ENCODE measurements at places on chromosomes 7 and 10.

DNA sequence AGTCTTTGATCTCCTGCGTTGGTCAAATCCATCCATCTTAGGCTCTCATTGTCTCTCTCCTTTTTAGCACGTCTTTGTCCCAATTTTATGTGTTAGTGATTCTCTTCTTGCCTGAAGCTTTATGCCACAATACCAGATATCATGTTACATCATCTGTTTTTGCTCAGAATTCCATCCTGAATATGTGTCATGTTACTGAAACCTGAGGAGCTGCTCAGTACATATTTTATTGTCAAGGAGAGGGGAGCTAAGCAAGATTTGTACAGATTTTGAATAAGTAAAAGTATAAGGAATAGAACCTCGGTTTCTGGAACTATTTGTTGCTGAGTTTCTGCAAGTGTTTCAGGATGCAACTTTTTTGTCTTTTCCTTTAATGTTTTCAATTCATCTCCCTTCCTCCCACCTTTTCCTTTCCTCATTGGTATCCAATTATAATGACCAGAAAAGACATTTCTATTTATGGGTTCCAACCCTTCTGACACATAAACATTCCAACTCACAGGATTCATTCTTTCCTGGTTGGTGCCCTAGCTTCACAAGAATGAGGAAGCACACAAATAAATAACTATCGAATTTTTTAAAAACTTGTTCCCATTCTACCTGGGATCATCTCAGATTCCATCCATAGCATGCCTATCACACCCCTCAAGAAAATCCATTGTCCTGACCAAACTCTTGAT is 291.8 kb downstream of the CRPPA start:
- no peak for DNase-seq

DNA sequence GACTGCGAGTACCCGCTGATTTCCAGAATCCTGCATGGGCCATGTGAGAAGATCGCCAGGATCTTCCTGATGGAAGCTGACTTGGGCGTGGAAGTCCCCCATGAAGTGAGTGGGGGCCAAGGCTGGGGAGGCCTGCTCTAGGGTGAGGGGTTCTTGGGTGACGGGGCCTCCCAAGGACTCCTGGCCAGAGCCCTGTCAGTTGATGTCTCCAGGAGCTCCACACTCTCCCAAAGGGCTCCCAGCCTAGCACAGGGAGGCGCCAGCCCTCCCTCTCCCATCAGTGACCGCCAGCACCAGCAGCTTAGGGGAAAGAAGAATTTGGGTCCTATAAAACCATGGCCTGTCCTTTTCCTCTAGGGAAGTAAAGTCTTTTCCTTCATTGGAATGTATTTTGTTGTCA is 9.8 kb upstream of the ZNF22 start:
- DNase-seq, result no peak

GRCh38 chr7:141944811-141945210 is 2.0 kb downstream of the CLEC5A start:
- no peak for DNase-seq

- no peak for DNase-seq
Observed at GRCh38 chr10:77869626-77870420, 56.7 kb downstream of the DLG5 start.

- no peak for DNase-seq
Observed at GRCh38 chr10:128437786-128438345, 311.6 kb upstream of the MKI67 start.

GRCh38 chr10:28545967-28546644 is 13.2 kb downstream of the WAC start:
- no peak for DNase-seq

GRCh38 chr7:99308461-99309074 is 17.1 kb upstream of the ARPC1A start:
- no peak for DNase-seq

GRCh38 chr7:139186146-139186545 is 44.9 kb upstream of the UBN2 start:
- DNase-seq, result no peak

- DNase-seq, result no peak
Observed at GRCh38 chr7:5694221-5694754, 87.2 kb downstream of the RNF216 start.

- DNase-seq, result no peak
Observed at GRCh38 chr10:123797813-123798212, 93.8 kb downstream of the CPXM2 start.

DNA sequence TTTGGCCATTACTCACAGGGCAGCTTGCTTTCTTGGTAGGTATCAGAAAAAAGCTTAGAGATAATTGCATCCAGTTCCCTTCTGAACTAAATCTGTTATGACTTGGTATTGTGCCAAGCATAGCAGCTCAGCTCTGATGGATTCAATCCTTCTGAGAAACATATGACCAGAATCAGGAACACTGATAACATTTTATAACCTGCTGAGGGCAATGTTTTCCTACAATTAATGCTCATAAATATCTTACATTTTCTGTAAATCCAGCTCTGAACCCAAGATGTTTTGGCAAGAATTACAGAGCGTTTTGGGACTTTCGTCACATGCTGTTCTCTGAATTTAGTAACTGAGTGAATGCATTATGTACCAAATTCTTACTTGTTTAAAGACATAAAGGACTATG is 167.8 kb downstream of the KIF20B start:
- DNase-seq, result no peak

DNA sequence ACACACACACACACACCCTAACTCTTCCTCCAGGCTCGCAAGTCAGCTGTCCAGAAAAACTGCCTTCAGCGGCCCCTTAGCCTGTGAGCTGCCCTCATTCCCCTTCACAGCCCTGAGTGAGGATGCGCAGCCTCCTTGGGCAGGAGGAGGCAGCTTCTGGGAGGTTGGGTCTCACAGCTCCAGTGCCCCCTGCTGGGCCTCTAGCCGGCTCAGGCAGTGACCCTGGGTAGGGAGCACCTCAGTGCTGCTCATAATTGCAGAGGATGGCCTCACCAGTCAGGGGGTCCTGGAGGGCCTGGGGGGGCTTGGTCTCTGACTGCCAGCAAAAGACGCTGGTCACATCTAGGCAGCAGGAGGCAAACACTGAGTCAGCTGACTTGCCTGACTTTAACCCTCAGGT is 43.7 kb downstream of the ZNF273 start:
- no peak for DNase-seq

DNA sequence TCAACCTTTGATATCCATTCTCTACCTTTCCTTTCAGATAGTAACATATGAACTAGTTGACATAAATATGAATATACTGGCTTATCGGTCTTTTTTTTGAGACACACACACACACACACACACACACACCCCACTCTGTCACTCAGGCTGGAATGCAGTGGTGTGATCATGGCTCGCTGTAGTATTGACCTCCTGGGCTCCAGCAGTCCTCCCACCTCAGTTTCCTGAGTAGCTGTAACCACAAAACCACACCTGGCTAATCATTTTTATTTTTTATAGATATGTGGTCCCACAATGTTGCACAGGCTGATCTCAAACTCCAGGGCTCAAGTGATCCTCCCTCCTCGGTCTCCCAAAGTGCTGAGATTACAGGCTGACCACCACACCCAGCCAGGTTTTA is 14.2 kb upstream of the NT5C3A start:
- DNase-seq, result no peak

GRCh38 chr7:86453454-86453853 is 190.3 kb upstream of the GRM3 start:
- no peak for DNase-seq

DNA sequence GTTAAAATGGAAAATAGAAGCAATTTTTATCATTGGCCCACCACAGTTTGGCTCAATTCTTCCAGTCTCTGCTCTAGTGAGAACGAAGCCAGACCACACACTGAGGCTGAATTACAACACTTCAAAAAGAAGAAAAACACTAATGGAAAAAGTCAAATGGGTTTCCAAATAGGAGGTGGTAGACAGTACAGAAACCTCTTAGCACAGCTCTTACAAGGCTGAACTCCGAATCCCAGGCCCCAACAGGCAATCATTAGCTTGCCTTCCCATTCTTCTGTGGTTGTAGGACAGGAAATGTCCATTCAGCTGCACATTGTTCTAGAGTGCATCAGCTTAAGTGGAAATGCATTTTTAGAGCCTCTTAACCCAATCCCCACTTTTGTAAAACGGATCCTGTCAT is 115.1 kb upstream of the MEOX2 start:
- no peak for DNase-seq

DNA sequence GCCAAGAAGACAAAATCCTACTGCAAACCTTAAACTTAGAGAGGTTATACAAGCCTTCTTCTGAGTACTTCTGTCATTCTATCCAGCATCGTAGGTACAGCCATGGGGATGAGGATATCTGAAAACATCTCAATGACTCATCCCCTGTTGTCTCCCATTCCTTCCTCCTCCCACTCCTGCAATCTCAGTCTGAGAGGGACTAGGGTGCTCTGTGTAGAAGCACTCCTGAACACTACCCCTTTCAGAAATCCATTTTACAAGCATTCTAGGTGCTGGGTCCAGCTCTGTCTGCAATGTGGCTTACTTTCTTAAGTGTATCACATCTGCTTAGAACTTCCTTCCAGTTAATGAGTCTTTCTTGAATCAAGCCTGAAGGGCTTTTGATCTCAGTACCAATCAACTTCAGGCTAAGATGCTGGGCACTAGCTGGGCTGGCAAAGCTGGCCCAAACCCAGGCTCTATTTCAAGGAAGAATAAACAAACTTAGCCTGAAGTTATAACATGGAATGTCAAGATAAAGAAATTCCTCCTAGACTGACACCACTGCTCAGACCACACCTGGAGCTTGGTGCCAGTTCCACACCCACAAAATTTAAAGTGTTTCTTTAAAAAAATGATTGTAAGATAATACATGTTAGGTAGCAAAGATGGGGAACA is 270.3 kb upstream of the AOAH start:
- no peak for DNase-seq

GRCh38 chr7:3336042-3336665 is 35.1 kb downstream of the SDK1 start:
- no peak for DNase-seq

GRCh38 chr7:11570205-11570604 is 261.8 kb downstream of the THSD7A start:
- DNase-seq, result no peak

DNA sequence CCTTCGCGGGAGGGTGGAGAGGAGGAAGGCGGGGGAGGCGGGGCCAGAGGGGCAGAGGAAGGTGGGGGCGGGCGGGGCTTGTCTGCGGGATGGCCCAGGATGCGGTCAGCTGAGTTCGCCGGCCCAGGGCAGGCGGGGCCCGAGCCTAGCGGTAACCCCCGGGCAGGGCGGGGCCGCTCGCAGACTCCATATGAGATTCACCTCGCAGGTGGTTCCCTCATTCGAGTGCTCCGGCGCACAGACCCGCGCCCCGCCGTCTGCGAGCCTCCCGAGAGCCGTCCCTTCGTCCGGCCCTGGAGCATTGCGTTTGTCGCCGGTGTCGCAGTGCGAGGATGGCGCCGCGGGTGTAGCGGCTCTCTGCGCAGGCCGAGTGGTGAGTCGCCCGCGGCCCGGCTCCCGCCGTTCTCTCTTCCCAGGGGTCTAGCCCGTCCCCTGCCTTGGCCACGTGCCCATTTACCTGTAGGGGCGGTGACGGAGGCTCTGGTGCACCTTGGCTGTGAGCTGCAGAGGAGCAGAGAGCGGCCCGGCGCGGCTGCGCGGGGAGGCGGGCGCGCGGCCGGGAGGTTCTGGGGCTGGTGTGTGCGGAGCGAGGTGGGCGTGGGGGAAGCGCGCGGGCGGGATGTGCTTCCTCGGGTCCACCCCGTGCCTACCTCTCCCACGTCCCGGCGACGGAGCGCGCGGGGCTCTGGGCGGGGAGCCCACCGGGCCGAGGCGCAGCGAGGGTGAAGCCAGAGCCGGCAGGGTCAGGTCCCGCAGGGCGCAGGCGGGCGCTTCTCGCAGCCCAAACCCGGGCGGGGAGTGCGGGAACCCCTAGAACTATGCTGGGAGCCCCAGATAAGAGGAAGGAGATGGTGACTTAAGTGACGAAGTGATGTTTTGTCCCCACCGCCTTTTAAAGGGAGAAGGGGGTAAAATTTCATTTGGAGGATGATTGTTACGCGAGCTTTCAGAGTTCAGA is at the start of gene UPP1:
Gene UPP1 (plus strand): TSS at position 220 of the 958 bp plus-strand sequence. CDS start 5,519 bp downstream, outside the sequence.
- peak; percentile 89 for DNase-seq

GRCh38 chr10:91901784-91902677 is 7.3 kb downstream of the FGFBP3 start:
- DNase-seq, result no peak

DNA sequence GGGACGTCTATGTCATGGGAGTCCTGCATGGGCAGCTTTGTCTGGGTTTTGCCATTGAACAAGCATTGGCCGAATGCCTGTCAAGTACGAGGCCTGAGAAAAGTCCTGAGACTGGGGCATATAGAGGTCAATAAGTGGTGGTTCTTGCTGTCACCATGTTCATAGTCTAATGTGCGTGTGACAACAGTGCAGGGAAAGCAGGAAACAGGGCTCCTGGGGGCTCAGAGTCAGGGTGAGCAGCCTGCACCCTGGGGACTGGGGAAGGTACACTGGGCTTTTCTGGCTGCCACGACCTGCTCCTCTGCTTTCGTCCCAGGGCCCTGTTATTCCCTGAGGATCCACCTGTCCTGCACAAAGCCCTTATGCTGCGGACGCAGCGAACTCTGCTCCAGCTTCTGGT is 21.3 kb downstream of the FAM241B start:
- no peak for DNase-seq

DNA sequence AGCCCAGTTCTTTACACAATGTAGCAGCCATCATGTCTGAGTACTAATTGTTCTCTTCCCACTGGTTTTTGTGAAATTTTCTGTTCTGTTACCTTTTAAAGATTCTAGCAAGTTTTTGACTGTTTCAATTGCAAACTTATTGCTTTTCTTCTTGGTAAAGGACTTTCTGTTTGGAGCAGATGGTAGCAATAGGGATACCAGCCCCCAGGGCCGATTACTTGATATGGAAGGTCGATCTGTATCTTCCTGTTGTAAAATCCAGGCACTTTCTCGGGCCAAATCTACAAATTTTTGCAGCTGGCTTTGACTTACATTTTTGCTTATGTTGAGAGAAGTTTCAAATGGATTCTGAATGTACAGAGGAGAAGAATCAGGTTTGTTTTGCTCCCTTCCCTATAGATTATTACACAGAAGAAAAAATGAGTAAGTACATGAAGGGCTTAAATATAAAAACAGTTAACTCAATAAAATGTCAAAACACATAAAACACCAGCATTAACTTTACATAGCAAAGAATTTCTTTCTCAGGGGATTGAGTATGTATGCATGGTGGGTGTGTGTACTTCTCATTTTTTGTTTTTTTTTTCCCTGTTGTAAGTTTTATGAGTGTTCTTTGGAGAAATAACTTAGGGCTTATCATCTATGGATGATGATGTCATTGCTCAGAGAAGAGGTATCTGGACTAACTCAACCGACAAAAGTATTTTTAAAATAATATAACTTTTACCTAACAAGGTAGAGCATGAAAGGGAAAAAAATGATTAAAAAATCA is 35.3 kb downstream of the MTPAP start:
- no peak for DNase-seq

GRCh38 chr7:42763137-42763551 is 148.7 kb downstream of the C7orf25 start:
- DNase-seq, result no peak

- DNase-seq, result no peak
Observed at GRCh38 chr10:71437537-71438092, 40.9 kb downstream of the CDH23 start.

DNA sequence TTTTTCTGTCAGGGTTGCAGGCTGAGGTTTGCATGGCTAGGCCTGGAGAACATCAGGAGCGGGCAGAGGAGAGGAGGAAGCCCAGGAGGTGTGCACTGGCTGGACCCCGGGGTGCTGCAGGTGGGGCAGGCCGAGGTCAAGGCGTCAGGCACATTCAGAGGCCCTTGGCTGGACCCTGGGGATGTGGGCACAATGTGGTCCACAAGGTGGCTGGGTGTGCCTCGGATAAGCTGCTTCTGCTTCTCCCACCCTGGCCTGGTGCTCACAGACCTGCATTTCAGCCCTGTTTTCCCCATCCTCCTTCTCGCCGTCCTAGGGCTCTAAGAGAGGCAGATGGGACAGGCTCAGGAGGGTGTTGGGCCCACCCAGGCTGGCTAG is 108.2 kb downstream of the ADCY1 start:
- DNase-seq, result no peak
